Right atrium auricular region (tissue), 2 donors: ENCODE measurements at places on chromosomes 13 and 19.

GRCh38 chr13:92418818-92419412 is 807.7 kb upstream of the GPC6 start:
- DNase-seq: no peak

GRCh38 chr19:17671906-17672305 is 16.2 kb downstream of the UNC13A start:
- DNase-seq: no peak

- DNase-seq: no peak
Measured at GRCh38 chr13:50889317-50889716, 20.3 kb upstream of the RNASEH2B start.

GRCh38 chr19:10421240-10422045 is 1.1 kb downstream of the PDE4A start:
- DNase-seq: no peak

DNA sequence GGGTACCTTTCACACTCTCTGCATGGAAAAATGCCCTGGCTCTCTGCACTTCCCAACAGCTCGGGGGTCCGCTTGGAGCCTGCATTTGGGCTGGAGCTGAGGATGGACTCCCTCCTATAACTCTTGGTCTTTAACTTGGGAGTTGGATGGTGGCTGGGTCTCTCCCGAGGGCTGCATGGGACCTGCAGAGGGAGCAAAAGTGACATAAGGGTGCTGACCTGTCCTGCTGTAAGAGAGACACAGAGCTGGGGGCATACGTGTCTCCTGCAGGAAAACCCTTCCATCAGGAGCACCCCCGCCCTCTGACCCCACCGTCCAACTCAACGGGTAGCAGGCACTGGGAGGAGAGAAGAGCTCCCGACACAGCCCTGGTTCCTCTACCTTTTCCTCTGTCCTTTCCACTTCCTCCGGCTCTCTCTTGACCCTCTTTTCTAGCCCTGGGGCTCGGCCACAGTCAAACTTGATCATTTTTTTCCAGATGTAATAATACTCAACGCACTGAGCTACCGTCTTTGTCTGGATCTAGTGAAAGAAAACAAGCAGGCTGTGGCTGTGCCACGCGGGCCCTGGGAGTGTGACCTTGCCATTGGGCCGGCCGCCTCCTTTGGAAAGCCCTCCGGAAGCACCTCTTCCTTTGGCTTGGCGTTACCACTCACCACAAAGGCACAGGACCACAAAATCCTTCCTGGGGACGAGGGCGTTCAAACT is 6.8 kb upstream of the NAPA start:
- DNase-seq: no peak
